ENCODE measurements at places on chromosomes 12 and 14. TPM values are rescaled to one million over a fixed set of nuclear protein-coding genes. Genes with fewer than 3 reads are reported as not detected.

ARHGAP9 gene
- total RNA-seq: 291 TPM

NRXN3 gene
- total RNA-seq: not detected

IRAK3 gene
- total RNA-seq: 0.26 TPM

NPFF gene
- total RNA-seq: not detected

KLRC3 gene
- 4.6 TPM for total RNA-seq

RASSF9 gene
- total RNA-seq: not detected

DNAI7 gene
- total RNA-seq: 0.57 TPM

LPAR5 gene
- total RNA-seq: 16.6 TPM

HIGD1C gene
- total RNA-seq: not detected

PLEKHG7 gene
- not detected for total RNA-seq

CHST11 gene
- total RNA-seq: 26.8 TPM

DNA sequence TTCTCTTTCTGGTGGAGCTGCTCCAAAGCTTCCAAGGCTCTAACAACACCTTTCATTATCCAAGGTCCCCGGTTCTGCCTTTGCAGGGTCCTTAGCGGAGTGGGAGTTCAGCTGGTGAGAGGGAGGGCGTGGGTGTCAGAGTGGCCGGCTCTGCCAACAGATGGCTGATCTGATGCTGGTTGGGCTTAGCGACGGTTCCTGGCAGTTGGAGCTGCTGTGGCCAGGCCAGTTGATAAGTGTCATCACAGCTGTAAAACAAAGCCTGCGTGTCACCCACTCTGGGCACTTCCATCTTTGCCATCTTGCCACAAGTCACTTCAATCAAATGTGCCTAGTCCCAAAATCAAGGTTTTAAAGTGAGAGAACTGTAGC lies 36.3 kb downstream of the RIN3 start:
- DNase-seq: no peak

DNA sequence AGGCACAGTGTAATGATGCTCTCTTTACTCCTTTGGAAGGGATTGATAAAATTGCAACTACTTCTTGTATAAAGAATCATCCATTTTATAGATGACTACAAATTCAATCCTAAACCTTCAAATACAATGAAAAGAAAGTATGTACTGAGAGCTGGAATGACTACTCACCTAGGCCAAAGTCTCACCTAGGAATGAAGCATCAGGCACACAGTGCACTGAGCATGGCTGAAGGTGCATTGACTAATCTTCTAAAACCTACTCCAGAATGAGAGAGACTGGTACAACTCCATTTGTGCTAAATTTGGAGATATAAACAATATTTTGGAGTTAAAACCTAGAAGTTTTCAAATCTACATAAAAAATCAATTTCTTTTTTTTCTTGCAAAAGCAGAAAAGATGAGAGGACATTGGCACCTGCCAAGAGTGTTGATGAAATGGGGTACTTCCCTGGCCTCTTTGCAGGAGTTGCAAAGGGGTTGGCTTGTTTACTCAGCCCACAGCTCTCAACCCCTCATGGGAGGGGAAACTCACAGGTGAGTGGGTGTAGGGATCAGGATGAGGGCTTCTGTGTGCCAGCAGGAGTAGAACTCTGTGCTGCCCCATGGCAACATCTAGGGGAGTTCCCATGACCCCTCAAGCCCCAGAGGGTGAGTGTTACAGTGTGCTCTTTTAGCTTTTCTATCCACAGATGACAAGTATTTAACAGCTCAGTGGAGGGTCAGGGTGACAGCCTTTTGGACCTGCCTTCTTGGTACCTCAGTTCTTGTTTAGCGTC lies 31.3 kb downstream of the CLECL1 start:
- DNase-seq: no peak

DNA sequence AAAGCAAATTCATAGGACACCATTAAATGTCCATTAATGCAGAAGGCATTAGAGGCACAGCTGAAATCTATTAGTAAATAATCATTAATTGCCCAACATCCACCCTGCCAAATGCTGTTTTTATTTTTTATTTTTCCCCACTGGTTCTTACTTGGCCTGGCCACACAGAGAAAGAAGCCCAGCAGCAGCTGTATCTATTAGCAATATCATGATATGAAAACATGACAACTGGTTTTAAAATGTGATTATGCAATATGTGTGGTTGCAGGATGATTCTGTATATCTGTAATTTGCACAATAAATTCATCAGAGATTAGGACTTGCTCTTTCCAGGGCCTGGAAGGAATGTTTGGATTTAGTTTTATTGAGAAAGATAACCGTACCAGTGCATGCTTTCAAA lies 44.9 kb downstream of the SIX6 start:
- no peak for DNase-seq

DNA sequence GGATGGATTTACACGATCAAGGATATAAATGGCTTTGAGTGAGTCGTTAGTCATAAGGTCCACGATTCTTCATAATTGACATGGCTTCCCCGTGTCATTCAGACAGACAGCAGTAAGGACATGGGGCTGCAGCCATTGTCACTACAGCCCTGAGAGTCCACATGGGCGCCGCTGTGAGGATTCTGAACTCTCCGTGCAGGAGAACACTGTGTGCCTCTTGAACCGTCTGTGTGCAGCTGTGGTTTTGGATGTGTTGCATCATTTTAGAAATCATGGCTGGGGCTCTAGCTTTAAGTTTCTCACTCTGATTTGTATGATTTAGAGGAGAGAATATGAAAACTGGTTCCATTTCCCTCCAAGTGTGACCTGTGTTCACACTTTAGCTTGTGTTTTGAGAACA lies 47.2 kb downstream of the NPAS3 start:
- no peak for DNase-seq

DNA sequence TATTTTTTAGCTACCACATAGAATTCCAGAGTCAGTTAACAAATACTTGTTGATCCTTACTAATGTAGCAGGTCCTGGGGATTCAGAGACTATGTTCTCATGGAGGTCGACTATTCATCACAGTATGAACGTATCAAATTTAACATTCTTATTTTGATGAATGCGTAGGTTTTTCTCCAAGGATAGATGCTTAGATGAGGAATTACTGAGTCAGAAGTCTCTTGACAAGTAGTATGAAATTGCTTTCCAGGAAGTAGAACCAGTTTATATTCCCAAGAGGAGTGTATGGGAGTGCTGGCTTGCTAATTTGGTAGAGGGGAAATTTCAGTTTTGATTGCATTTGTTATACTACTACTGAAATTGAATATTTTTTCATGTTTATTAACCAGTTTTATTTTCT lies 42.8 kb upstream of the CRADD start:
- no peak for DNase-seq

DNA sequence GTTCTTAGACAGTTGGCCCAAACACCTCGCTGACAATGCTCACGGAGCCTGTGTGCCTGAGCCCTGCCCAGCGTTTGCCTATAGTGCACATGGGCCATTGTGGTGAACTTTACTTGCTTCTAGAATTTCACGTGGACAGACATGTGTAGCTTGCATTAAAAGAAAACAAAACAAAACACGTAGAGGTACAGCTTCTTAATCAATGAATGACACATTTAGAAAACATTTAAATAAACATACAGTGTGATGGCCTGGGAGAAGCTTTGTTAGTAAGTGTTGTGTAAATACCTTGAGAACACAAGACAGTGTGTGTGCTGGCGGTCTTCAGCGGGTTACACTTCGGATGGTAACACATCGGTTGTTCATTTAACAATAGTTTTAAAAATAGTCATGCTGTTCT lies 38.1 kb downstream of the SMOC1 start:
- no peak for DNase-seq

GRCh38 chr12:98110536-98110935 lies 404.9 kb upstream of the TMPO start:
- no peak for DNase-seq

- DNase-seq: peak; percentile 68
Observed at GRCh38 chr12:110012137-110012536, 12.9 kb downstream of the ANKRD13A start.

- no peak for DNase-seq
Observed at GRCh38 chr12:122844366-122844971, 9.2 kb downstream of the HIP1R start.

DNA sequence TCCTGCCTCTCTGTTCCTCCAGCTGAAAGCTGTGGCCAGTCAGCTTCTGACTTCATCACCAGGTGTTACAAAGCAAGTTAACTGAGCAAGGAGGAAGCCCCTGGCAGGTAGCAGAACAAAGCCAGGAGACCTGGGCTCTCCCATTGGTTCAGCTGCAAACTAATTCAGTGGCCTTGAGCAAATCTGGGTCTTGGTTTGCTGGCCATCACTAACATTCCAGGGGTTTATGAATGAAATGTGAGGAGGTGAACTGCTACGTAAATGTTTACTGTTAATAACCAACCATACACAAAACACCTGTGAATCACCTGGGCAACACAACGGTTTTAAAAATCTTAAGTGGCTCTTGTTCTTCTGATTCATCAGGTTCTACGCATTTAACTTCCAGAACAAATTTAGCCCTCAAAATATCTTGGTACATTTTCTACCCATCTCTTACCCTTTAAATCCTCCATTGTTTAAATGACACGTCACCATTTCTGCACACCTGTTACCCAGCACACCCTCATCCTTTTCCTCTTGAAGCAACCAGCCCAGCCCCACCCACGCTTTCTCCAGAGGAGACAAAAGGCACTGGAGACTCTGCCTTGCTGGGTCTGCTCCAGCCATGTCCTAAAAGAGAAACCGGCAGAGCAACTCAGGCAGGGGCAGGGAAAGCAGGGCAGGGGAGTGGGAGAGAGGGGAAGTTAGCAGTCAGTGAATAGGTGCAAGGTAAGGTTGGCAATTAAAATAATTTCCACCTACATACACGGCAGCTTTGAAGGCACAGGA lies 49.3 kb upstream of the TSPAN11 start:
- no peak for DNase-seq

DNA sequence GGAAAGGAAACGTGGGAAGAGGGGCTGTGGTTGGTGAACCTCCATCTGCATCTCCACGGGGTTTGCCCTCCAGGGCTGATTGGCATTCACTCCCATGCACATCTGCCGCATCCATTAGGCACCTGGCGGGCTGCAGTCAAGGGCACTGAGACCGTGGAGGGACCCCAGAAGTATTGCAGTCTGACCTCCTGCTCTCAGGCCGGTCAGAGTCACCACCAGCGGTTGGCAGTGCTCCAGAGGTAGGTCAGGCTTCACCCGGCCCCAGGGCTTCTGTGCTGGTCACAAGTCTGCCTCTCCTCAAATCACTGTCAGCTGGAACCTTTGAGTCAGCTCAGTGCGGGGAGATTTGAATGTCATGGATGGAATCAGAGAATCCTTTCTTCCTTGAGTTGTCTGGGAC lies 132.3 kb downstream of the PAPOLA start:
- no peak for DNase-seq

DNA sequence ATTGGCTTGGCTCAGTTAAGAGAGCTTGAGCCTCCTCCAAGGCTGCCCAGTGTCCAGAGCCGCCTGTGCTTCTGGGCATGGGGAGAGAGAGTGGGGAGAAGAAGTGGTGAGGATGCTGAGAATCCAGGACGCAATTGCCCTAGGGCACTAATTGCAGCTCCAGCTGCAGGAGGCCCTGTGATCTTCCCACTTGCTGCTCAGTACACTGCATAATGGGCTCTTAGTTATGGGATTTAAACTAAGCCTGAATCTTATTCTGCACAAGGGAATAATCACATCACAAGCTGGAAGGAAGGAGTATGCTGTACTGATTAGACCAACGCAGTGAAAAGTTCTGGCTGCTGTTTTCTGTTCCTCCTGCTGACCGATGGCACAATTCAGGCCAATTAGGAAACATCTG lies 101.0 kb upstream of the PRMT8 start:
- DNase-seq: no peak

DNA sequence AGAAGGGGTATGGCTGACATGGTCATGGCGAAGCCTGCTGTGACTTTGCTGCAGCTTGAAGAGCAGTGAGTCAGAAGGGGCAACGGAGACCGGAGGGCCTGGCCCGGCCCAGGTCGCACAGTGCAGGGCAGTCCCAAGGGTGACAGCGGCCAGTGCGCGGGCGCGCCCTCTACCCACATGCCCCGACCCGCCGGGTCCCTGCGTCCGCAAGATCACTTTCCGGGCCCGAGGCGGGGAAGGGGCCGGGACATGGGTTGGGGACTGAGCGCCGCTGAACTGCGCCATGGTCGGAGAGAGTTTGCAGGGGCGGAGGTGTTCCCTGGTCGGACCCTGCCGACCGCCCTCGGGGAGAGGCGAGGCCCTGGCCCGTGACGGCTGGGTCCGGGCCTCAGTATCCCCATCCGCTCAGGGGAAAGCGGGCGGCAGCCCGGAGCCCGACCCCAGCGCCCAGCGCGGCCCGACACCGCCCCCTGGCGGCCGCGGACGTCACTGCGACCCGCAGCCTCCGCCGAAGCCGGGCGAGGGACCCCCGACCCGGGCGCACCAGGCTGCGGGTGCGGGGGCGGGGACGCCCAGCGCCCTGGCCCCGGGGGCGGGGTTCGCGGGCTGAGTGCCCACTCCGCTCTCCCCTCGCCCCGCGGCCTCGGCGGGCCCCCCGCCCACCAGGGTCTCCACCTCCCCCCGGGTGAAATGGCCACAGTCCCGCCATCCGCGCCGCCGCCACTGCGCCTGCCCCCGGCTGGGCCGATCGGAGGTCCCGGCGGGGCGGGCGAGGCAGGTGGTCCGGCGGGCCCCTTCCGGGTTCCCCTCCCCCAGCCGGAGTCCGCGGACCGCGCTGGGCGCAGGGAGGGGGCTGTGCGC lies 7.2 kb upstream of the ANKRD9 start:
- peak; percentile 34 for DNase-seq

- no peak for DNase-seq
Observed at GRCh38 chr12:5710260-5710878, 234.7 kb downstream of the ANO2 start.

DNA sequence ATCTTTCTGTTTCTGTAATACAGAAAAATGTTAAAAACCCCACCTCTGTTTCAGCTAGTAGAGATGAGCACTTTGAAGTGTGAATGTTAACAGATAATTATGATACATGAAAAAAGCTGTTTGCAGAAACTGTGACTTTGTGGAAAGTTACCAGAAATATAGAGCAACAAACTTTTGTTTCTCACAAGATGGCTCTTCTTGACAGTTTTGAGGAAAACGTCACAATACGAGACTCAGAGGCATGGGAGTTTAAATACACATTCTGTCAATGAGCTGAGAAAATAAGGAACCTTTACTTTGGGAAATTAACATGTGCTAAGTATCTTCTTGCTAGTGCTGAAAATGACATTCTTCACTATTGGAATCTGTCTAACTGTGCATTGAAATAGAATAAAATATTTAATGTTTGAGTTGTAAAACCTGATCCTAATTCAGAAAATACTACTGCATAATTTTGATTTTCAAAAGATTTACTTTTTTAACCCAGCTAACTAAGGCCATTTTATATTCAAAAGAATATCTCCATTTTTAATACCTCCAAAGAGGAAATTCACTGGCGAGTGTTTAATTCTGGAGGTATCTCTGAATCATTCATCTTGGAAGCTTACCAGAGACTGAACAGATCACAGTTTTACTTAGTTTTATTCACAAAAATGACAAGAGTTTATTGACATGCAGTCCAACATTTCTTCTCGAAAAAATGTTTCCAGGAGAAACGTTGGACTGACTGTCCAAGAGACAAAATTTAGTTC lies 308.9 kb upstream of the LRFN5 start:
- no peak for DNase-seq

- no peak for DNase-seq
Observed at GRCh38 chr12:43208627-43209026, 343.4 kb downstream of the ADAMTS20 start.
